ENCODE measurements at places on chromosomes 3 and 15. TPM values are rescaled to one million over a fixed set of nuclear protein-coding genes. Genes with fewer than 3 reads are reported as not detected.

LSAMP gene
- total RNA-seq, result 5.4 TPM

TMEM266 gene
- total RNA-seq, result not detected

IL16 gene
- total RNA-seq, result 11.1 TPM

PRR20G gene
- not detected for total RNA-seq

CCDC13 gene
- total RNA-seq, result 3.1 TPM

SLITRK3 gene
- total RNA-seq, result not detected

SLC22A13 gene
- total RNA-seq, result 0.99 TPM

SKOR1 gene
- total RNA-seq, result 0.78 TPM

FBXO40 gene
- not detected for total RNA-seq

GRM7 gene
- total RNA-seq, result 3.9 TPM

- no peaks in the 10 kb centered on the region for H3K36me3 ChIP-seq
- no peaks in the 10 kb centered on the region for H3K27me3 ChIP-seq
- H3K4me3 ChIP-seq, result peak overlapping the region; percentile 98
- H3K27ac ChIP-seq, result peak overlapping the region; percentile 99
Measured at GRCh38 chr15:68821190-68821840, 620 bp upstream of the ANP32A start.

- no peaks in the 10 kb centered on the region for H3K27me3 ChIP-seq
- DNase-seq, result no peak
- peaks cover 5% of the 10 kb centered on the region for H3K4me1 ChIP-seq
- H3K4me3 ChIP-seq, result no peak overlapping the region
- no peak overlapping the region for H3K27ac ChIP-seq
Measured at GRCh38 chr15:91258415-91258759, 158.3 kb downstream of the SV2B start.

- H3K4me1 ChIP-seq, result peaks cover 6% of the 10 kb centered on the region
- H3K27ac ChIP-seq, result no peak overlapping the region
- H3K27me3 ChIP-seq, result no peaks in the 10 kb centered on the region
- no peak overlapping the region for H3K4me3 ChIP-seq
Measured at GRCh38 chr3:184011230-184011876, 6.3 kb downstream of the ABCC5 start.

- no peaks in the 10 kb centered on the region for H3K27me3 ChIP-seq
- no peak for DNase-seq
- no peaks in the 10 kb centered on the region for H3K4me1 ChIP-seq
- no peak overlapping the region for H3K27ac ChIP-seq
- no peak overlapping the region for H3K4me3 ChIP-seq
Measured at GRCh38 chr15:83352119-83352518, 67.7 kb upstream of the BNC1 start.

DNA sequence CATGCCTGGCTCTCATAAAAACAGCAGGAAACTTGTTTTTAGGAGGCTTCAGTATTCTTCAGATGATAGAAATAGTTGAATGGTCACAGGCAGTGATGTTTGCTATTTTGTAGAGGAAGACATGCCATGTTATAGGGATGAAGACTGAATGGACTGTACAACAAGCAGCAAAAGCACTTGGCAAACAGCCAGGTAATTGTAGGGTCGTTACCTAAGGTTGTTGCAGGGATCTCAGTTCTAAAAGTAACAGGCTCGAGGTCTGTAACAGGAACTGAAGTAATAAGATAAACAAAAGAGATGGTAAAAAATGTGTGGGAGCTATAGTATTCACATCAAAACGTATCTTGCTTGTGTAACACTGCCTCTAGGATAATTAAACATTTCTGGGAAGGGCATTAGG, 116.3 kb downstream of the TFG start:
- no peak overlapping the region for H3K27ac ChIP-seq
- H3K4me1 ChIP-seq, result no peaks in the 10 kb centered on the region
- no peaks in the 10 kb centered on the region for H3K36me3 ChIP-seq
- H3K4me3 ChIP-seq, result no peak overlapping the region
- DNase-seq, result no peak
- no peaks in the 10 kb centered on the region for H3K27me3 ChIP-seq

DNA sequence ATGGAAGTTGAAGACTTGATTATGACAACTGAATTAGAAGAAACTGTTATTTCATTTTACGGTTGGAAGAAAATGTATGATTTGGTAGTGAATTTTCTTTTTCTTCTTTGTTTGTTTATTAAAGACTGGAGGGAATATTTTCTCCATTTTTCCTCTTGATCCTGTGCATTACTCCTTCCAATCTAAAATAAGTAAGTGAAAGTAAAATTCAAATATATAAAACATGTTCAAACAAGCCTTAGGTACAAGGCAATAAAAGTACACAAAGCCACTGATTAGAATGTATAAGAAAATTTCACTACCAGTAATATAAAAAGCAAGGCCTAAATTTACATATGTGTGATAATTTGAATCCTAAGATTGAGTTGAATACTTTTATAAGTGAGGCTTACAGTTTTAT, 181.2 kb upstream of the MME start:
- peaks cover 13% of the 10 kb centered on the region for H3K4me1 ChIP-seq
- H3K4me3 ChIP-seq, result no peak overlapping the region
- DNase-seq, result no peak
- H3K27me3 ChIP-seq, result no peaks in the 10 kb centered on the region

GRCh38 chr3:185658504-185658912, 72.4 kb downstream of the SENP2 start:
- peak overlapping the region; percentile 29 for H3K27ac ChIP-seq
- H3K4me3 ChIP-seq, result no peak overlapping the region
- peak; percentile 77 for DNase-seq
- H3K27me3 ChIP-seq, result no peaks in the 10 kb centered on the region
- H3K4me1 ChIP-seq, result peaks cover 23% of the 10 kb centered on the region
- H3K36me3 ChIP-seq, result no peaks in the 10 kb centered on the region

- no peak overlapping the region for H3K27ac ChIP-seq
- H3K4me1 ChIP-seq, result no peaks in the 10 kb centered on the region
- no peak for DNase-seq
- no peaks in the 10 kb centered on the region for H3K36me3 ChIP-seq
- no peak overlapping the region for H3K4me3 ChIP-seq
- H3K27me3 ChIP-seq, result no peaks in the 10 kb centered on the region
Measured at GRCh38 chr3:150970665-150971324, 1.7 kb downstream of the CLRN1 start.

GRCh38 chr15:56491110-56491722, 26.3 kb upstream of the MNS1 start:
- H3K4me1 ChIP-seq, result no peaks in the 10 kb centered on the region
- H3K4me3 ChIP-seq, result no peak overlapping the region
- no peaks in the 10 kb centered on the region for H3K27me3 ChIP-seq
- H3K36me3 ChIP-seq, result no peaks in the 10 kb centered on the region
- no peak for DNase-seq

GRCh38 chr3:98536456-98537017, 4.8 kb downstream of the GPR15 start:
- H3K4me1 ChIP-seq, result no peaks in the 10 kb centered on the region
- no peaks in the 10 kb centered on the region for H3K27me3 ChIP-seq
- no peak overlapping the region for H3K27ac ChIP-seq
- no peak overlapping the region for H3K4me3 ChIP-seq
- H3K36me3 ChIP-seq, result no peaks in the 10 kb centered on the region

- H3K27ac ChIP-seq, result no peak overlapping the region
- no peaks in the 10 kb centered on the region for H3K36me3 ChIP-seq
- H3K4me1 ChIP-seq, result peaks cover 16% of the 10 kb centered on the region
Measured at GRCh38 chr3:172449466-172450149, 1.4 kb upstream of the GHSR start.

DNA sequence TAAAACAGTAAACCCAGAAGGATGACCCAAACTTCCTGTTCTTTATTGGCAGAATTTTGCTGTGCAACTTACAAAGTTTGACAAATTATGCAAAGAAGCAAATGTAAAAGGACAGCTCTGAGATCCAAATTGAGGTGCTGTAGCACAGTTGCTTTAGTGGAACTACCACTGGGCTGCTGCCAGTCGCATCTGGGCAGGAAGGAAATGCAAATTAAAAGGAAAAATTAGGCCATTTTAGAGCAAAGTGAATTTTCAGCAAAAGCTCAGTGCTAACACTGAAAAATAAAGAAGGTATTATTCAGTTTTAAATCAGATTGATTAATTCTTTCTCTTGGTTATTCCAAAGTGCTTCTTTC, 104.5 kb downstream of the ZMAT3 start:
- H3K4me3 ChIP-seq, result peak overlapping the region; percentile 44
- H3K36me3 ChIP-seq, result no peaks in the 10 kb centered on the region
- peaks cover 12% of the 10 kb centered on the region for H3K4me1 ChIP-seq
- H3K27me3 ChIP-seq, result no peaks in the 10 kb centered on the region
- DNase-seq, result no peak
- no peak overlapping the region for H3K27ac ChIP-seq

DNA sequence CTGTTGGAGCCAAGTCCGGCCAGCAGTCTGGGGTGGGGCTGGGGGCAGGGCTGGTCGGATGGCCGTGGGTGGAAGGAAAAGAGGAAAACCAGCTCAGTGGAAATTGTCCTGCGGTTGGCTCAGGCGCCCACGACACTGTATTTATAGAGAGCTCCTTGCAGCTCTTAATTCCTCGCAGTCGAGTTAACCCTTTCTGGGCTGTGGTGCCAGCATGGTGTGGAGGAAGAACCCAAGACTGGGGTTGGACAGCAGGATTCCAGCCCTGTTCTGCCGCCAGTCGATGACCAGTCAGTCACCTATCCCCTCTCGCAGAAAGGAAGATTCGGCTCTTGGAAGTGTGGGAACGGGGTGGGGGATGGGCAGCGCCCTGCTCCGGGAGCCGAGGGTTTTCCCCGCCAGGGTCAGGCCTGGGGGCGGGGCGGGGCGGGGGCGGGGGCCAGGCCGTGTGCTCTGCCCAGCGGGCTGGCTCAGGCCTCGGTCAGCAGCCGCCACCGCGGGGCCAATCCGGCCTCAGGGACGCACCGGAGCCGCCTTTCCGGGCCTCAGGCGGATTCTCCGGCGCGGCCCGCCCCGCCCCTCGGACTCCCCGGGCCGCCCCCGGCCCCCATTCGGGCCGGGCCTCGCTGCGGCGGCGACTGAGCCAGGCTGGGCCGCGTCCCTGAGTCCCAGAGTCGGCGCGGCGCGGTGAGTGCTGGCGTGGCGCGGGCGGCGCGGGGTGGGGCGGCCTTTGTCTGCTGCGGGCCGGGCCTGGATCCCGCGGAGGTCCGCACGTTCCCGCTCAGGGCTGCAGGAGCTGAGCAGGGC, at the start of gene CD276:
TSS of gene CD276 (plus strand) at position 607 of the 804 bp plus-strand sequence. CDS start 15,257 bp downstream, outside the sequence.
- no peaks in the 10 kb centered on the region for H3K27me3 ChIP-seq
- no peaks in the 10 kb centered on the region for H3K36me3 ChIP-seq
- peaks cover 37% of the 10 kb centered on the region for H3K4me1 ChIP-seq
- H3K4me3 ChIP-seq, result peak within 1 kb of the TSS; percentile 96

DNA sequence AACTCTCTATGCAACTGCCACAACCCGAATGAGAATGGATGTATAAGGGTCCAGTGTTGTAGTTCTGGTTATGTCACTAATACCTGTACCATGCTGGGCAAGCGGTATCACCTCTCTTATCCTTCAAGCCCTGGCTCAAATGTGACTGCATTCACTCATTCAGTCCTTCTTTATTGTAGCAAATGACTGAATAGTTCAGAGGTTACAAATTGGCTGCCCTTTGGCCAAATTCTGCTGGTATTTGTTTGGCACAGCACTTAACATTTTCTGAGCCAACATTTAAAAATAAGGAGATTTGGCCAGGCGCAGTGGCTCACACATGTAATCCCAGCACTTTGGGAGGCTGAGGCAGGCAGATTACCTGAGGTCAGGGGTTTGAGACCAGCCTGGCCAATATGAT, 47.5 kb downstream of the DLEC1 start:
- no peaks in the 10 kb centered on the region for H3K4me1 ChIP-seq
- H3K4me3 ChIP-seq, result no peak overlapping the region
- H3K27ac ChIP-seq, result no peak overlapping the region
- H3K36me3 ChIP-seq, result no peaks in the 10 kb centered on the region

GRCh38 chr3:99084156-99084555, 182.7 kb upstream of the DCBLD2 start:
- no peak for DNase-seq
- H3K4me1 ChIP-seq, result peaks cover 4% of the 10 kb centered on the region
- no peaks in the 10 kb centered on the region for H3K27me3 ChIP-seq
- no peak overlapping the region for H3K4me3 ChIP-seq

- H3K4me3 ChIP-seq, result no peak overlapping the region
- no peak for DNase-seq
Measured at GRCh38 chr15:68369931-68370767, 61.8 kb downstream of the ITGA11 start.

DNA sequence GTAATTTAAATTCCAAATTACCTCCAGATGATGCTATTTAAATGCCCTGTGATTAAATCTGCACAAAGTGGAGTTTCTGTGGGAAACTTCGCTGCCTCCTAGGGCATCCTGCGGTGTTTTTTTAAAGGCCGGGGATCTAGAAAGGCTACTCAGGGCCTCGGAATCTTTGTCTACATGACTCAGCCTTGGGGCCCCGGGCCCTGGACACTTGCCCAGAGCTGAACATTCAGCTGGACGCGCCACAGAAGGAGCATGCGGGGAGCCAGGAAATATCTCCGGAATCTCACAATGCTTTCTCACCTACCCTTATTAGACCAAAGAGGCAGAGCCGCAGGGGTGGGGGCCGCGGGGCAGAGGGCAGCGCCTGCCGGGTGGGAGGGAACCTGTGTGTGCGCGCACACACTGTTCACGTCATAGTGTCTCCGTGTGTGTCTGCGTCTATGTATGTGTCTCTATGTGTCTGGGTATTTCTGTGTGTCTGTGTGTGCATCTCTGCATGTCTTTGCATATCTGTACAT, 145.5 kb upstream of the TPM1 start:
- H3K36me3 ChIP-seq, result no peaks in the 10 kb centered on the region
- peaks cover 69% of the 10 kb centered on the region for H3K4me1 ChIP-seq
- H3K27ac ChIP-seq, result peak overlapping the region; percentile 81
- no peaks in the 10 kb centered on the region for H3K27me3 ChIP-seq
- peak; percentile 81 for DNase-seq
- H3K4me3 ChIP-seq, result peak overlapping the region; percentile 14

GRCh38 chr15:77864211-77865105, 213.1 kb downstream of the TBC1D2B start:
- DNase-seq, result no peak
- H3K4me1 ChIP-seq, result no peaks in the 10 kb centered on the region
- no peak overlapping the region for H3K27ac ChIP-seq
- no peaks in the 10 kb centered on the region for H3K36me3 ChIP-seq
- no peak overlapping the region for H3K4me3 ChIP-seq

DNA sequence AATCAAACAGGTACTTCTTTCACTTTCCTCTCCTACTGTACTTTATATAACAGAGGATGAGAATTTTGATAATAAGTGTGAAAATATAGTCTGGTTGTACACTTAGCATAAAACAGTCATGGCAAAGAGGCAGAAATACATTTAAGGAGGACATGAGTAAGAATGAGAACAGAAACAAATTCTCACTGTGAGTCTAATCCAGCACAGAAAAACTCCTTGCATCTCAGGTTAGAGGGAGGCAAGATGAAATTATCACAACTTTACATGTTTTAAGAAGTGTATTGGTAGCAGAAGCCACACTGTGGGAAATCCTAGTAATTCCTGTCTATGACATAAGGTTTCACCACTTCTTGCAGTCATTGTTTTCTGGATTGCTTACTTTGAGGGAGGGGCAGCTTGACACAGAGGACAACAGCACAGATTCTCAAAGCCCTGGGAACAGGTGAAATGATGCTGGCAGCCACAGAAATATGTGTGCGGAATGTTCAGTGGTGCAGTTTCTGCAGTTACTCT, 733.6 kb upstream of the GBE1 start:
- no peaks in the 10 kb centered on the region for H3K27me3 ChIP-seq
- no peaks in the 10 kb centered on the region for H3K4me1 ChIP-seq
- DNase-seq, result no peak

GRCh38 chr3:45007091-45007490, 19.0 kb upstream of the CLEC3B start:
- no peak overlapping the region for H3K27ac ChIP-seq
- no peaks in the 10 kb centered on the region for H3K27me3 ChIP-seq
- no peak for DNase-seq
- peaks cover 15% of the 10 kb centered on the region for H3K4me1 ChIP-seq

GRCh38 chr3:159764490-159765029, 224.1 kb upstream of the IL12A start:
- DNase-seq, result no peak
- no peaks in the 10 kb centered on the region for H3K36me3 ChIP-seq
- peak overlapping the region; percentile 91 for H3K4me3 ChIP-seq
- H3K27me3 ChIP-seq, result no peaks in the 10 kb centered on the region
- peak overlapping the region; percentile 99 for H3K27ac ChIP-seq
